ENCODE measurements at places on chromosomes 7 and 10. TPM values are rescaled to one million over a fixed set of nuclear protein-coding genes. Genes with fewer than 3 reads are reported as not detected.

The DOCK4 gene
- total RNA-seq, result 7.2 TPM

The PTPRN2 gene
- total RNA-seq, result 2.2 TPM

The HOXA6 gene
- total RNA-seq, result not detected

The KCNIP2 gene
- 2.8 TPM for total RNA-seq

The ZNF853 gene
- total RNA-seq, result 5.4 TPM

The CPA2 gene
- not detected for total RNA-seq

The ADCY1 gene
- total RNA-seq, result 4.4 TPM

The NUTM2E gene
- total RNA-seq, result not detected

The ADARB2 gene
- total RNA-seq, result 0.38 TPM

The FBH1 gene
- total RNA-seq, result 79.0 TPM

The TIMM23 gene
- total RNA-seq, result 211 TPM

The ITGA8 gene
- 1.9 TPM for total RNA-seq

The PNLIPRP1 gene
- not detected for total RNA-seq

The GALNT11 gene
- 73.5 TPM for total RNA-seq

The SLC13A1 gene
- not detected for total RNA-seq

The CADPS2 gene
- total RNA-seq, result 3.4 TPM

The ST8SIA6 gene
- total RNA-seq, result 1.00 TPM

The AS3MT gene
- total RNA-seq, result 29.4 TPM

The ARL3 gene
- total RNA-seq, result 11.1 TPM

The LIMK1 gene
- total RNA-seq, result 113 TPM

The METTL27 gene
- total RNA-seq, result 2.3 TPM

The CTTNBP2 gene
- total RNA-seq, result not detected

The SPDYE2 gene
- total RNA-seq, result not detected

The CPA4 gene
- 495 TPM for total RNA-seq

The TEX47 gene
- not detected for total RNA-seq

The CABCOCO1 gene
- 1.1 TPM for total RNA-seq

The AEBP1 gene
- not detected for total RNA-seq

The FAM25G gene
- not detected for total RNA-seq

The SORBS1 gene
- 2.5 TPM for total RNA-seq

The ASAH2 gene
- 0.46 TPM for total RNA-seq

The PTPRZ1 gene
- total RNA-seq, result not detected
